Hair follicular keratinocyte (primary cell): ENCODE measurements at places on chromosomes 7 and 10. TPM values are rescaled to one million over a fixed set of nuclear protein-coding genes. Genes with fewer than 3 reads are reported as not detected.

The LBX1 gene
- total RNA-seq = not detected in 2 replicates

The CLCN1 gene
- total RNA-seq = 0.08 TPM in 1 of 2 replicates, not detected in the other

The TSPAN13 gene
- 20.1 and 24.1 TPM in 2 replicates for total RNA-seq

The PNLIP gene
- not detected in 2 replicates for total RNA-seq

The LDB3 gene
- not detected in 2 replicates for total RNA-seq

The NUTM2D gene
- 1.8 and 1.9 TPM in 2 replicates for total RNA-seq

The GRM3 gene
- not detected in 2 replicates for total RNA-seq

The PRR15 gene
- 2.7 and 6.3 TPM in 2 replicates for total RNA-seq

The SLC16A9 gene
- 7.8 and 8.4 TPM in 2 replicates for total RNA-seq

The PAX4 gene
- total RNA-seq = not detected in 2 replicates

The SEMA4G gene
- total RNA-seq = 0.70 and 2.1 TPM in 2 replicates

The NKX1-2 gene
- total RNA-seq = 1.7 and 2.6 TPM in 2 replicates

The C7orf33 gene
- not detected in 2 replicates for total RNA-seq
